ENCODE measurements at places on chromosomes 5 and 9.

GRCh38 chr5:113804943-113805342, 291.4 kb downstream of the YTHDC2 start:
- no peak for DNase-seq

DNA sequence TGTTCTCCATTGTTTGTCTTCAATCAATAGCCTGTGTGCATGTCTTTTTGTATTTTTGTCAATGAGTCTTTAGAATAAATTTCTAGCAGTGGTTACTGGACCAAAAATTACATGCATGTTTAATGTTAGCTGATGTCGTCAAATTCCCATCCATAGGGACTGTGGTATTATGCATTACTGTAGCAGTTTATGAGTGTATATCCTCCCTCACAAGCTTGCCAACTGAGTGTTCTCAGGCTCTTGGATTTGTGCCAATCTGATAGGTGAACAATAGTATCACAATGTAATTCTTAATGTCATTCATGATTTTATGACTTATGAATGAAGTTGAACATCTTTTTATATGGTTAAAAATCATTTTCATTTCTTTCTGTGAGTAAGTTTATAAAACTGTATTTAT, 13.0 kb downstream of the SNX24 start:
- DNase-seq: no peak

- DNase-seq: no peak
These were observed 212.5 kb downstream of the MEF2C start for GRCh38 chr5:88670461-88670860.

DNA sequence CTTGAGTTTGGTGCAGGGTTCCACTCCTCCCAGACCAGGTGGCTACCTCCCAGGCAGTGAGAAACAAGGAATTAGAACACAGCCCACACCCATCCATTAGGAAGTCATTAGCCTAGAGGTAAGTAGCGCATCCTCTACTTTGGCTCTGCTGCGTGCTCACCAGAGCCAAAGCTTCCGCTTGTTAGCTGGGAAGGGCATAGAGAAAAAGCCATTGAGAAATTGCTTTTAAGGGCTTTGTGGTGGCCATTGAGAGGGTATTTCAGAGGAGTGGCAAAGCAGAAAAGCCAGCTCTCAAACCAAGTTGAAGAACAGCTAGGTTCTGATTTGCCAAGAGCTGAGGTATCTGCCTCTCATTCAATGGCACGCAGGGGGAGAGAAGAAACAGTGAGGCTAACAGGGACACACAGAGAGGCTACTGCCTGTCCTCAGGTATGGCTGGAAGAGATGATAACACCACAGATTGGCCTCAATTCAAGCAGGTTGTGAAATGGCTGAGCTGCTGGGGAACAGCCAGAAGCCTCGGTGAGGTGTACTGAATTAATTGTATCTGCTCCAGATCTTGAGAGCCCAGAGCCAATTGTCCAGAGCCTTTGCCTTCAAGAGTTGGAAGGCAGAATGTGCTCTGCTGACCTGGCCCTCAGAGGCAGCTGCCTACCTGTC, 119.4 kb downstream of the NTRK2 start:
- no peak for DNase-seq

DNA sequence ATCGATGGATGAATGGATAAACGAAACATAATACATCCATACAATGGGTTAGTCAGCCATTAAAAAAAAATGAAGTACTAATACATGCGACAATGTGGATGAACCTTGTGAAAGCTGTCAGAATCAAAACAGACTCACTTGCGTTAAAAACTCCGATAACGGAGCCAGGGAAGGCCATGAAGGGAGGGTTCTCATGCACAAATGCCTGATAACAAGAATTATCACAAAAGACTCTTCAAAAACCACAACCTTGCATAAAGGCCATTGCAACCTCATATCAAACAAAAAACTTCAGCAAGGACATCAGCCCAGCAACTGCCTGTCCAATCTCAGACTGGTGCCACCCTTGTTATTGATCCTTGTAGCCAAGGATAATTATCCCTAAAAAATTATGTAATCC, 13.7 kb downstream of the ERMP1 start:
- DNase-seq: no peak

GRCh38 chr9:4780651-4781050, 12.1 kb upstream of the RCL1 start:
- no peak for DNase-seq
